ENCODE measurements at places on chromosomes 1 and 21.

GRCh38 chr1:3681231-3681897 lies 29.0 kb downstream of the TP73 start:
- no peak for DNase-seq

DNA sequence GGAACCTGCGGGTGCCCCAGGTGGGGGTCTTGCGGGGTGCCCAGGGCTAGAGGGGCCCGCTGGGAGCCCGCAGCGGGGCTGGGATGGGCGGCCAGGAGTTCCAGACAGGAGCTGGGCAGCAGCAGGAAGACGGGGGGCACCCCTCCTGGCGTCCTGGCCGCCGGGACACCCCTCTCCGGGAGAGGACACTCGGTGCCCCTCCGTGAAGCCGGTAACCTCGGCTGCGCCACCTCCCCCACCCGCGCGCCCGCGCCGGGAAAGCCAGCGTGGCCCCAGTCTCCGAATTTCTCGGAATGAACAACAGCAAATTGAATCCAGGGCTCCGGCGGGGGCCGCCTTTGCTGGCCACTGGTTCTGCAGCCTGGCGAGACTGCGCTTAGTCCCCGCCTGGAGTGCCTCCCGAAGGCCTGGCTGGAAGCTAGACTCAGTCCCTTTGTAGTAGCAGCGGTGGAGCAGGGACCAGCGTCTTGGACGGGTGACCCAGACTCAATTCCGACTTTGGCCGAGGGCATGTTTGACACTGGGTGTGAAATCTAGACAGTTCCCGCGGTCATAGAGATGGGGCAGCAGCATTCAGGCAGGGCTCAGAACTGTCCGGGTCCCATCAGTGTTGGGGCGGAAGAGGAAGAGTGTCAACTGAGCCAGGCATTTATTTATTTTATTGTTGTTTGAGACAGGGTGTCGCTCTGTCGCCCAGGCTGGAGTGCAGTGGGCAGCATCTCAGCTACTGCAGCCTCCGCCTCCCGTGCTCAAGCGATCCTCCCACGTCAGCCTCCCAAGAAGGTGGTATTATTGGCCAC lies 773 bp downstream of the IFNGR2 start:
- peak; percentile 16 for DNase-seq

DNA sequence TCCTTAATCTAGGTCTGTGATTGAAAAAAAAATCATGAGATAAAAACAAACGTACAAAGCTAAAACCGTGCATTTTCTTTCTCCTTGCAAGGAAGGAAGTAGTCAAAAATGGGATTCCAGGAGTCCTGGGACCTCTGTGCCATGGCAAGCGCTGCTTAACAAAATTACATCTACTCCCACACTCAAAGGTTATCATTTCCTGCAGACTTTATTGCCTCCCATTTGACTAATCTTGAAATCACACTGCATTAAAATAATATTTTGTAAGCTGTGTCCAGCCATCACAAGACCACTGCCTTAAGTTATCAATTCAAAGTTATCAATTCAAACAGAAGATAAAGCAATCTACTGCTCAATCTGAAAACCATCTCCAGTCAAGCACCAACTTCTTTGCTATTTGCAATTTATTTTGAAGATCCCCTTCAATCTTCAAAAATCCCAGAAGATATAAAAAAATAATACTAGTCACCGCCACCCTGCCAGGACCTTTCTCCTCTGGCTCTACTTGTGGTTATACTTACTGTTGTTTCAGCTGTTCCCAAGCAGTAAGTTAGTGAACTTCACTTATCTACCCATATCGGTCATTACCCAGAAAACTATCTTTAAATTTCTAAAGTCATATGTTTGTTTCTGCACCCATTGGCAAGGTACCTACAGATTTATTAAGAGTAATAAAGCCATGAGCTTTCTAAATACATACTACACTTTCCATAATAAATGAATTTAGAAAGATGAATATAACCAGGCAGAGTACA lies 38.1 kb upstream of the RAP1GAP start:
- DNase-seq = no peak

DNA sequence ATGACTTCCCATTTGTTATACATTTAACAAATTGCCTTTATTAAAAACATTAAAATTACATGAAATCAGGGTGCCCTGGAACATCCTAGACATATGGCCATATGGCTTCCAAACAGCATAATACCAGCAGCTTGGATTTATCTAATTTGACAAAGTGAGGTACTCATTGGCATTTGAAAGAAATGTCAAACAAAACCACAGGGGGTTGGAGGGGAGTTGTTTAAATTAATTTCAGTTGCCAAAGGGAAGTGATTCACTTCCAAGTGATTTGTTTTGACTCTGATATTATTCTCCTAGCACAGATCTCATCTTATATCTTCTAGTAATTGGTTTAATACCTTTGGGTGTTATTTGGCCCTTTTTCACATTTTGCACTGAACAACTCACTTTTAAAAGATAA lies 24.5 kb upstream of the POU2F1 start:
- DNase-seq = no peak

DNA sequence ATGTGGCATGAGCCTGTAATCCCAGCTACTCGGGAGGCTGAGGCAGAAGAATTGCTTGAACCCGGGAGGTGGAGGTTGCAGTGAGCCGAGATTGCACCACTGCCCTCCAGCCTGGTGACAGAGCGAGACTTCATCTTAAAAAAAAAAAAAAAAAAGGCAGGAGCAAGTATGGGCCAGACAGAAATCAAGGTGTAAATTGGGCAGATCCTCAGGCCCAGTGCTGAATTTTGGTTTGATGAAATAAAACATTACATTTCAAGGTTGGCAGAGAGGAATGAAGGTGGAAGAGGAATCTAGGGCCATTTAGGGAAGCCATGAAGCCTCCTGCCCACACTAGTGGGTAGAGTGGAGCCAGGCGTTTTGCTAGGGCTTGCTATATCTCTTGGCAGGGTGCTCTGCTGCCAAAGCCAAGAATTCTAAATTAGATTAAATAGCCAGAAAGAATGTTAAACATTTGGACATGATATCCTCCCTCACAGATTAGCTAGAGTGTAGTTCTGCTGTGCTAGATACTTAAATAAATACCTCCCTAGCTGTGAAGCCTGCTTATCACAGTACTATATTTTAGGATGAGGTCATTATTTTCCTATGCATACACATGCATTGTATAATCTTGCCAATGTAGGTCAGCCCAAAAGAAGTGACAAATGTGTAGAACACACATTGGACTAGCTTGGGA lies 16.6 kb upstream of the LGALS8 start:
- DNase-seq = no peak

GRCh38 chr1:188582911-188583532 lies 1754.3 kb downstream of the PLA2G4A start:
- no peak for DNase-seq

DNA sequence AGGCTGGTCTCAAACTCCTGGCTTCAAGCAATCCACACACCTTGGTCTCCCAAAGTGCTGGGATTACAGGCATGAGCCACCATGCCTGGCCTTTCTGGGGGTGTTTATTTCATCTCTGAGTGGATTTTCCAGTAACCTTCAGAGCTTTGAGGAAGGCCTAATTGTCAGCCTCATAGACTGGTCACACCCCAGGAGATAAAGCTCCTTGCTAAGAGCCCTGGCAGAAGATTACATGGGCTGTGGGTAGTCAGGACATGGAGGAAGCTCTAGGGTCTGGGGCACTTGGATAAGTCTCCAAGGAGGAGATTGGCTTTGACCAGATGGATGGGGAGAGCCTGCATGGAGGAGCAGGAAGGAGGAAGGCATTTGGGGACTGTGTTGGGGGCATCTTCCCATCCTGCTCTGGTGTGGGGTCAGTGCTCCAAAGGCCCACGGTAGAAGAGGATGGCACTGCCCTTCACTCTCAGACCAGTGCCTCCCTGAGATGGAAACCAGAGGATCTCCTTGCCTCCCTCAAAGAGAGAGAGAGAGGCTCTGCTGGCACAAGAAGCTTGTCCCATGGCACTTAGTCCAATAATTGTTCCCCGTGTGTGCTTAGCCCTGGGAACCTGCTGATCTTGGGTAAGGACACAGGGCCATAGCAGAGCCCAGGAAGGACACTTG lies 14.7 kb upstream of the GSTM4 start:
- DNase-seq = no peak

DNA sequence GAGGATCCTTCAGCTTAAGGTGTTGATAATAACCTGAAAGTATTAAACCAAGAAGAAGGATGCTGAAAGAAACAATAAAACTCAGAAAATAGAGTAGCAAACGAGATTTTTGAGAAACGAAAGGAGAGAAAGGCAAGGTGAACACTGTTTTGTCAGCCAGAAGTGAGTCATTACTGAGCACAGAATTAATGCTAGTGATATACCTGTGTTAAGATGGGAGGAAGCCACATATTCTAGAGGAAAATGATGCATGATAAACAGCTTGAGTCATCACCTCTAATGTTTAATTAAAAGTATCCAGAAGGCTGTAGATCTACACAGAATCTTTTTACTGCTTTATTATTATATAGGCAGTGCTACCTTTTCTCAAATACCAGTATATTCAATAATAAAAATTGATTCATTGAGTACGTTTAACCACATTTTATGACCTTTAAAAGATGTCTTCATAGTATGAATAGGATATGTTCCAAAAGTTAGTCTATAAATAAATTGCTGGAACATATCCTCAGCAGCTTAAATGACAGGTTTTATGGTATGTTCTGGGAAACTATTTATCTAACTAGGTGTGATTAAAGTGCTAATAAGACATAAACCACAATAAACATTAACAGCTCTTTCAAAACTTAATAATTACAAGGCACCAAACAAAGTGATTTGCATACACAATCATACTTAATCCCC lies 10.3 kb downstream of the SH3GLB1 start:
- no peak for DNase-seq

- no peak for DNase-seq
Observed at GRCh38 chr1:84715342-84716019, 25.2 kb upstream of the SSX2IP start.

DNA sequence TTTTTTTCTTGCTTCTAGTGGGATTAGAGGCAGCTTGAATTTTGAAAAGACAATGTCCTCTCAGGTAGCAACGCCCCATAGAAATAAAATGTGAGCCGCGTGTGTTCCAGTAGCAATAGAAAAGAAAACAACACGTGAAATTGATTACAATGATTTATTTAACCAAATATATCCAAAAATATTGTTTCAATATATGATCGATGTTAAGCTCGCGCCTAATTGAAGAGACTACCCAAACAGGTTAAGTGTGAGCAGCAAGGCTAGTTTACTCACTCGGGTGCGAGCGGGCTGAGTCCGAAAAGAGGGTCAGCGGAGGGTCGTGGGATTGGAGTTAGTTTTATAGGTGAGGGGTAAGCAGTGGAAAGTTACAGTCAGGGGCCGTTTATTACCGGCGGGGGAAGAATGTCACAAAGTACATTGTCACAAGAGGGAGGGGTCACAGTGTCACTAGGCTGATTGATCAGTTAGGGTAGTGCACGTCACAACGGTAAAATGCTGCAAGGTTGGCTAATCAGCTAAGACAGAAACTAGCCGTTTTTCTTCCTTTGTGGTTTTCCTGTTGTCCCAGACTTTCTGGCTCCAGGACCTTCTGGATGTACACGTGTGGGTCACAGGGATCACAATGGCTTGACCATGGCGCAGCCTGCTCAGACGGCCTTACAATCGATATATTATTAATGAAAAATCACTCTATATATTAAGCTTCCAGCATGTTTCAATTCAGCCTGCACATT lies 697 bp upstream of the ZNF670 start:
- DNase-seq = no peak

DNA sequence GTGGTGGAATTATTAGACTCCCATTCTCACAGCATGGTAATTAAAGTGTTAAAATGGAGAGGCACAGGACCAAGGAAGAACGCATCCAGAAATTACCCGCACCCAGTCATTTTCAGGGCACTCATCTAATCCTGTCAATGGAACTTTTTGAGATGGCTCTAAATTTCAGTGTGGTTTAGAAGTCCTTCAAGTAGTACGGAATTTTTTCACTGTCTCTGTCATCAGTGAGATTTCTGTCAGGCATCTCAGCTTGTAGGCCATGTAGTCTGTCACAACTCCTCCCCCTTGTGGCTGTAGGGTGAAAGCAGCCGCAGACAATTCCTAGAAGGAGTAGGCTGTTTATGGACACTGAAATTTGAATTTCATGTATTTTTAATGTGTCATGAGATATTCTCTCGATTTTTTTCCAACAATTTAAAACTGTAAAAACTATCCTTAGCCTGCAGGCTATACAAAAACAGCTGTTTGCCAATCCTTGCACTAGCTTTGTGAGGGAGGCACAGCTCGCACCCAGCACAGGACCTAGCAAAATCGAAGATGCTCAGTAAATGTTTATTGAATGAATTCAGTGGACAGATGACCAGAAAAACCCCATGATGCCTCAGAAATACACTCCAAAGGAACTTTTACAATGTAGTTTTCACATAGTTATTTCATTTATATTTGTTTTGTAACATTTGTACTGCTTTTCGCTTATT lies 6.6 kb upstream of the NUP133 start:
- peak; percentile 54 for DNase-seq

DNA sequence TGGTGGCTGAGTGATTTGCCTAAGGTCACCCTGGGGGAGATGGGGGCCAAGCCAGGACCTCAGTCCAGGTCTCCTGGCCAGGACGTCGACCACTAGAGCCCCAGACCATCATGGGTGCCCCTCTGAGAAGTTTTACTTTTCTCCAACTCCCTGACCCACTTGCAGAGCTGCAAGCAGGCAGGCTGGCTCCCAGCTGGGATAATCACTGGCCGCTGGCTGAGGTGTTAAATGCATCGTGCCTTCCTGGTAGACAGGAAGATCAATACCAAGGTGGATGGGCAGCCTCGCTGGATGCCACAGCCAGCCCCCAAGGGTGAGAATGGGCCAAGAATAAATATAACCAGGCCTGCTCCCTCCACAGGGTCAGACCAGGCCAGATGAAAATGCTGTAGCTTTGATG lies 106.2 kb downstream of the EPHB2 start:
- no peak for DNase-seq

DNA sequence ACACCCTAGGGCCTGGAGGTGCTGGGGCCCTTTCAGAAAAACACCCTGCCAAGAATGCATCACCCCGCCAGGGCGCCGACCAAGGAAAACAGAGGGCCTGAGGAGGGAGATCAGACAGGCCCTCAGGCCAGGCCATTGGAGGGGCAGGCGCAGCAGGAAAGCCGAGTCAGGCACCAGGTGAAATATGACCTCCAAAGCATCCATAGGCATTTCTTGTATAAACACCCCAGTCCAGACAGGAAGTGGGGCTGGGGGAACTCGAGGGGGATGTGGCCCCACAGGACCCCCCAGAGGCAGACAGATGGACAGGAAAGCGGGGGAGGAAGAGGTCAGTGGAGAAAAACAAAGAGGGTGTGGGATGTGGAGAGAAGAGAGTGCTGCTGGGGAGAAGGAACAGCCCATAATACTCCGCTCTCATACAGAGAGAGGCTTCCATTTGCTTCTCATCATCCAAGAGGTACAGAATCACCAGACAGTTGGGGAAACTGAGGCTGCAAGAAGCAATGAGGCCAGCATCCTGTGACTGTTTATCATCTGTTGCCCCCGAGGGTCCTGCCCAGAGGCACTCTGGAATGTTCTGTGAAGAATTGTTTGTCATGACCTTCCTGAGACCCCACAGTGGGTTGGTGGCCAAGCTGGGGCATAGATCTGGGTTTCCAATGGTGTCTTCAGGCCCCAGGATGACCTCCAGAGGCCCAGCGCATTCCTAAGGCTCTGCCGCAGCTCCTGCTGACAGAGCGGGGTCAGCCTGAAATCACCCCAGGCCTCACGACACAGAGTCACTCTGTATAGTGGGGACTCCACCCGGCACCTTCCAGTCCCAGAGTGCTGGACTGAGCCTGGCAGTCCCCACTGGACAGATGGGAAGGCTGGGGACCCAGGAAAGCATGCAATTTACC lies 18.0 kb downstream of the TRIM62 start:
- DNase-seq = no peak

- DNase-seq = no peak
Observed at GRCh38 chr1:209708297-209708696, 3.7 kb downstream of the HSD11B1 start.

GRCh38 chr1:110876748-110877341 lies 3.9 kb downstream of the CD53 start:
- DNase-seq = no peak

- no peak for DNase-seq
Observed at GRCh38 chr1:15953791-15954241, 22.1 kb downstream of the ZBTB17 start.

Measured in effector CD4-positive, alpha-beta T cell (primary cell).